Uterus (tissue), 4 donors: ENCODE measurements at places on chromosomes 3 and 15. TPM values are rescaled to one million over a fixed set of nuclear protein-coding genes. Genes with fewer than 3 reads are reported as not detected.

DNA sequence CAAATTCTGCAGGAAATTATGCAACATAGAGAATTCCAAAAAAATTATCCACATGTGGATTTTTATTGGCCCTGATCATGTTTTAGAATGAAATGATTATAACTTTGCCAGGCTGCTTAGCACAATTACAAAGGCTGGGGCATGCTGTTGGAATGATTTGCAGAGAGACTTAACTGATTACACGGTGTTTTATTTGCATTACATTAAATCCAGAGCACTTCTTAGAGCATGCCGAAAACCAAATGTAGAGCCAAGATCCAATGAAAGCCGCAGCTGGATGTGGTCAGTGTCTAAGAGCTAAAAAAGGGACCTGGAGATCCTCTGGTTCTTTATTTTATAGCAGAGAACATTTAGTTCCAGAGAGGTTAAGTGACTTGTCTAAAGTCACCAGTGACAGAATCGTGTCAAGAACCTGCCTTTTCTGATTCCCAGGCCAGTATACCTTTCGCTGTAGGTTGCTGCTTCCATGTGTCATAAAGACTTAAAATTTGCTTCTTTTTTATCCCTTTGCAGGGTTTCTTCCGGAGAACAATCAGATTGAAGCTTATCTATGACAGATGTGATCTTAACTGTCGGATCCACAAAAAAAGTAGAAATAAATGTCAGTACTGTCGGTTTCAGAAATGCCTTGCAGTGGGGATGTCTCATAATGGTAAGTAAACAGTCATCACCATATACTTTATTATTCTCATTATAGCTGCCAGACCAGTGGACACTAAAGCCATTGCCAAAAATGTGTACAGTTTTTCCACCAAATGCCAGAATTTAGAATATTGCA, 92.0 kb upstream of the TSEN2 start:
- DNase-seq, result peak; percentile 18

DNA sequence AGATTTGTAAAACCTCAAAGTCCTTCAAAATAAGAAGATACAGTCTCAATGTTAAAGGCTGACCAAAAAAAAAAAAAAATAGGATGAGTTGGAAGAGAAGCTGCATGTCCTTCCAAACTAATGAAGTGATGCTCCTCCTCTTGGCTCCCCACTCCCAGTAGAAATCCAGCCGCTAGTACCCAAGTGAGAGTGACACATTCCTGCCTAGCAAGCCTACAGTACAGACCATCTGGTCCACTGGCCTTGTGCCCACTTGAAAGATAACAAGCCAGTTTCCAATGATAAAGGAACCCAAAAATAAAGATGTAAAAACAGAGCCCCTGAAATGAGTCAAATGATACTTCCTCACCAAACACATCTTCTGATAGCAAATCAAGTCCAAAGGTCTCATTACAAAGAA, 258.7 kb upstream of the NSMCE3 start:
- no peak for DNase-seq

Gene PRR23B
- total RNA-seq, result not detected

- DNase-seq, result no peak
Measured at GRCh38 chr3:42130007-42130328, 38.8 kb downstream of the TRAK1 start.

GRCh38 chr3:147384210-147385058, 21.9 kb downstream of the ZIC4 start:
- DNase-seq, result no peak

DNA sequence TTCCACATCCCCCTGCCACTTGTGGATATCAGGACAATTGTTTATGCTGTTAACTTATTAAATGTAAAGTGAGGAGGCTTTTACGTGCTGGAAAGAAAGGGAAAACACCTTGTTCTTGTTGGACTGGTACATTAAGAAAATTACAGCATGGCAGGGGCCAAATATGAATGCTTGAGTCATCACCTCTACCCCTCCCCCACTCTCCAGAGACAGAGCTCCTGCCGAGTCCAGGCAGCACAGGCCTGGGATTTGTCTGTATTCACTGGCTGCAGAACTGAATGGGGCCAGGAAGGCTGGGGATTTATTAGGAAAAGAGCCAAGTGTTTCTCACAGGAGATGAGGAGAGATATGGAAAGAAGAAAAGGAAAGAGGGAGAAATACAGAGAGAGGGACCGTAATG, 308.9 kb downstream of the EPHB1 start:
- DNase-seq, result no peak

DNA sequence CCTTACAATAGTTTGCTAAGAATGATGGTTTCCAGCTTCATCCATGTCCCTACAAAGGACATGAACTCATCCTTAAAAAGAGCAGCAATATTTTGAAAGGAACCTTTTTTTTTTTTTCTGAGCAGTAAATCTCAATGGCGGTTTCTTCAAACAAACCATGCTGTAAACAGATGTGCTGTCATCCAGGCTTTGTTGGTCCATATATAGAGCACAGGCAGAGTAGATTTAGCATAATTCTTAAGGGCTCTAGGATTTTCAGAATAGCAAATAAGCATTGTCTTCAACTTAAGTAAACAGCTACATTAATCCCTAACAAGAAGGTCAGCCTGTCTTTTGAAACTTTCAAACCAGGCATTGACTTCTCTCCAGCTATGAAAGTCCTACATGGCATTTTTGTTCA, 334.2 kb downstream of the SLC9A9 start:
- DNase-seq, result no peak

Gene CCRL2
- total RNA-seq, result 2.2 TPM

DNA sequence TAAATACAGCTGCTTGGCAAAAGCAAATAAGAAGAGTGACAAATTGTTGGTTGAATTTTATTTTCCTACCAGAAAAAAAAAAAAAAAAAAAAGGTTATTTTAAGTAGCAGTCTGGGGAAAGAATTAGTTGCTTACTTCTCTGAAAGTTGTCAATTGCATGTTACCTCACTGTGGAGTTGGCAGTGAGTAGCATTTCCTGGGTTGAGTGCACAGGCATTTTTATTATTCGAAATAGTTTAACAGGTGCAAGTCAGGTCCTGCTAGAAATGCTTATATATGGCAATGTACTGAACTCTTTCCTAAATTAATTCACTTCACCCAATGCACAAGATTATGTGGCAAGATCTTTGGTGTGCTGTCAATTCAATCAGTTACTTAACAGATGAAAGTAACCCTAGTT, 680.6 kb downstream of the EPHA3 start:
- no peak for DNase-seq

Gene DUSP7
- total RNA-seq, result 5.6 TPM

DNA sequence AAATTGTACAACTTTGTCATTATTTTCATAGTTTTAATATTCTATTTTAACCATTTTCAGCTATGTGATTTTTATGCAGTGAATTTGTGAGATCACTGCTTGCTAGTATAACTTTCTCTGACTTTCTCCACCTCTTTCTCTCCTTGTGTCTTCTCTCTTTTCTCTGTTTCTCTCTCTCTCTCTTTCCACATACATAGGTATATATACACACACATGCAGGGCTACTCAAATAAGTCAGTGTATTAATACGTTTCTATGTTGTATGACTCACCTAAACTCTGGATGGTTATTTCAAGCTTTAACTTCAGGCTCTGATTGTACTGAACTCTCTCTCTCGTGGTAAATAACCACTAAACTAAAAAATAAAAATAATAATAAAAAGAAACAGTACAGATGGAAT, 1389.3 kb upstream of the ALCAM start:
- DNase-seq, result no peak

DNA sequence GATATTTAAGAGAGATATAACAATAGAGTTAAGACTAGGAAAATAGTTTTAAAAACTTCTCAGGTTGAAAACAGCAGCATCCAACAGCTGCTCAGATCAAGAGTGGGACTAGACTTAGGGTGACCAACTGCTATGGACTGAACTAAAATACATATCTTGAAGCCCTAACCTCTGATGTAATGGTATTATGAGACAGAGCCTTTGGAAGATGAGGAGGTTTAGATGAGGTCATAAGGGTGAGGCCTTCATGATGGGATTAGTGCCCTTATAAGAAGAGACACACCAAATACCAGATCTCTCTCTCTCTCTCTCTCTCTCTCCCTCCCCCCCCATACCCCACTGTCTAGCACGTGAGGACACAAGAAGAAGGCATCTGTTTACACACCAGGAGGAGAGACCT, 37.4 kb upstream of the GALNT15 start:
- no peak for DNase-seq

DNA sequence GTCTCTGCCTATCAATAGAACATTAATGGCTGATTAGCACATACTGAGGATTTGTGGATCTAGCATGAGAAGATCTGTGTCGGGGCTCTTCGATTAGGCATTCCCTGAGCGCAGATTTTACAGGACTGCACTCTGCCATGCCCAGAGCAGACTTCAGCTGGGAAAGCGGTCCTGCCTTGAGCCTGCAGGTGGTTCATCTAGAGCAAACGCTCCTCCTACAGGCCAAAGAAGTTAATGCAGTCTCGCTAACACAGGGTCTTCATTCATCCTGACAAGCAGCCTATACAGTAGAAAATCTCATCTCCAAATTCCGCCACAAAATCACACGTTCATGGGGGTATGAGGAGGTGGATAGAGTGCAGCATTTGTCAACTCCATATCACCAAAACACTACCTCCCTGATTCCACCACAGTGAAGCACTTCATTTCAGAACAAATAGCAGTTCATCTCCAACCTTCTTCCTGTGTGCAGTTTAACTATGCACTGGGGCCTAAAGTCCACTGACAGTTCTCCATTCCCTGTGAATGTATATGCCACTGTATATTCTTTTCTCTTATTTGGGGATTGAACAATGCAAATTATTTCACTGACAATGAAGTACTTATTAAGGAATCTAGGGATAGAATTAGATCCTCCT, 405.8 kb downstream of the IGSF11 start:
- peak; percentile 14 for DNase-seq

DNA sequence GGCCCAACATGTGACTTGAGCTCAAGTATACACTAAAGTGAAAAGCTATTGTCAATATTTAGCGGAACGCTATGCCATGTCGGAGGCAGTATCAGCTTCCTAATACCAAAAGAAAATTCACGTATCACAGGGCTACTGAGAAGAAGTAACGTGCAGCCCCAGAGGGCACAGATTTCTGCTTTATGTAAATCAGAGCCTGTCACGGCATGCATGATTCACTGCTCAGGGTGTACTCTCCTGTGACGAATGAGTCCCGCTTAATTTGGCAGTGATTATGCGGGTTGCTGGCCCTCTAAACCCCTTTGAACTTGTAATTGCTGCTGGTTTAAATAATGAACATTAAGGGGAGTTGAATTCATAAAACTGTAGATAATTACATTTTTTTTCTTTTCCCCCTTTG, 85.3 kb downstream of the MEIS2 start:
- no peak for DNase-seq

Gene UQCC5
- total RNA-seq, result 4.1 TPM

- no peak for DNase-seq
Measured at GRCh38 chr3:13865106-13865505, 14.8 kb downstream of the WNT7A start.

- DNase-seq, result no peak
Measured at GRCh38 chr3:107942244-107942643, 148.6 kb downstream of the CD47 start.
